ENCODE measurements at places on chromosomes 3 and 15.

DNA sequence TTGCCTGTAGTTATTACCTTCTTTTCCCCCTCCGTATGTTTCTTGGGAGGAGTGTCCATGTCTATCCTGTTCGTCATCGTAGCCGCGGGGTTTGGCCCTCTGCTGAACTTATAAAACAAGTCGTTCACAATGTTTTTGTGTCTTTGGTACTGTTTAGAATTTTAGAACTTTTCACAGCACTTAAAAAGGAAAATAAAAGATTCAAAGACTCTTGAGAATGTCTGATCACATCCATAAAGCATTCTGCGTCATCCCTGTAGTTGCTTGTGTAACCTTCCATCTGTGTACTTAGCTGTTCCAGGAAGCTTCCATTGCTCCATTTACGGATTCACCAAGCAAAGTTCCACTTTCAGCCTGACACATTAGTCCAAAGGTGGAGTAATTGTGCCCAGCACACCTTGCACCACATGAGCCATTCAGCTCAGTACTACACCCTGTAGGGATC lies 677.1 kb upstream of the NR2F2 start:
- no peak for DNase-seq

DNA sequence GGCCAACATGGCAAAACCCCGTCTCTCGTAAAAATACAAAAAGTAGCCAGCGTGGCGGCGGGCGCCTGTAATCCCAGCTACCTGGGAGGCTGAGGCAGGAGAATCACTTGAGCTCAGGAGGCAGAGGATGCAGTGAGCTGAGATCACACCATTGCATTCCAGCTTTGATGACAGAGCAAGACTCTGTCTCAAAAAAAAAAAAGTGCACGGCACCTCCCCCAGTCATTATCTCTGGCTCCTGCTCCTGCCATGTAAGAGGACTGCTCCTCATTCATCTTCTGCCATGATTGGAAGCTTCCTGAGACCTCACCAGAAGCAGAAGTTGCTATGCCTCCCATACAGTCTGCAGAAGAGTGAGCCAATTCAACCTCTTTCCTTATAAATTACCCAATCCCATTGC lies 4.0 kb upstream of the ALG1L2 start:
- DNase-seq = no peak

DNA sequence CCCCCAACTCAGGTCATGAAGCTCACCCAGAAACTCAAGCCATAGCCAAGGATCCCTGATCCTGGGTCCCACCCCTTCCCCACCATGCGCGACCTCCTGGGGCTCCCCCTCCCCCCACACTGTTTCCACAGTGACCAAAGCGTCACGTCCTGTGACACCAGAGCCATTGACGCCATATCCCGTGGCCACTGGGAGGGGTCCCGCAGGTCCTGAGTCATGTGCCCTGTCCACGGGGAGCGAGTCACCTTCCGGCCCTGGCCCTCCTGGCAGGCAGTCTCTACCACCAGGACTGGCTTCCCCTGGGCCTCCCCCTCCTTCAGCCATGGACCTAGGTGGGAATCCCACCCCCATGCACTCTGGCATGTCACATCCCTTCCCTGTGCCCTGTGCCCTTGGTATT lies 15.6 kb downstream of the SEMA3F start:
- DNase-seq = no peak

- no peak for DNase-seq
Measured at GRCh38 chr3:142846779-142847577, 41.9 kb downstream of the PCOLCE2 start.

DNA sequence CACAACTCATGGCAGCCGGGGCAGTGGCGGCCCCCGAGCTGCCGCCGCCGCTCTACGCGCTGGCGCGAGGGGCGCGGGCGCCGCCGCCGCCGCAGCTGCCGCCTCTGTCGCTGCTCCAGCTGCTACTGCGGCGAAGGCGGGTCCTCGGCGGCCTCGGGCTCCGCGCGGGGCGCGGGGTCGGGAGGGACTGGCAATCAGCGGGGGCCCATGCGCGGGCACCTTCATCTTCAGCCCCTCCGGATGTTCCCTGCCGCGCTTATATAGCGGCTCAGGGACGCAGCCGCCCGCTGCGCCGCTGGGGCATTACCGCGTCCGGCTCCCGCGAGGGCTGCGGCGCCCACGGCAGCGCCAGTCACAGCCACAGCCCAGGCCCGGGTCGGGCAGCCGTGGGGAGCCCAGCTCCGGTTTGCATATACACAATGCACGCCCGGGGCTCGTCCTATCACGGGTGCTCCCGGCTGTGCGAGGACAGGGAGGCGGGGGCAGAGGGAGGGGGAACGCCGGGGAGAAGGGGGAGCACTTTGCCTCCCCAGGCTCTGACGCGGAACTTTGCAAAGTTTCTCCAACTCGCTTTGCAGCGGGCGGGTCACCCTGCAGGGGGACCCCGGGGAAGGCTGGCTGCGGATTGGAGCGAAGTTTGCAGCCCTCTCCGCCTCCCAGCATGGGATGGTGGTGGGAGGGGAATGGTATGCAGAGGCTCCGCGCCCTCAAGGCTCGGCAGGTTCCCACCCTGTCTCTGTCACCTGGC lies at the start of gene VGLL3:
Gene VGLL3 (minus strand): TSS at position 416 of the 748 bp plus-strand sequence. CDS start 406 bp downstream, at position 10.
- no peak for DNase-seq

DNA sequence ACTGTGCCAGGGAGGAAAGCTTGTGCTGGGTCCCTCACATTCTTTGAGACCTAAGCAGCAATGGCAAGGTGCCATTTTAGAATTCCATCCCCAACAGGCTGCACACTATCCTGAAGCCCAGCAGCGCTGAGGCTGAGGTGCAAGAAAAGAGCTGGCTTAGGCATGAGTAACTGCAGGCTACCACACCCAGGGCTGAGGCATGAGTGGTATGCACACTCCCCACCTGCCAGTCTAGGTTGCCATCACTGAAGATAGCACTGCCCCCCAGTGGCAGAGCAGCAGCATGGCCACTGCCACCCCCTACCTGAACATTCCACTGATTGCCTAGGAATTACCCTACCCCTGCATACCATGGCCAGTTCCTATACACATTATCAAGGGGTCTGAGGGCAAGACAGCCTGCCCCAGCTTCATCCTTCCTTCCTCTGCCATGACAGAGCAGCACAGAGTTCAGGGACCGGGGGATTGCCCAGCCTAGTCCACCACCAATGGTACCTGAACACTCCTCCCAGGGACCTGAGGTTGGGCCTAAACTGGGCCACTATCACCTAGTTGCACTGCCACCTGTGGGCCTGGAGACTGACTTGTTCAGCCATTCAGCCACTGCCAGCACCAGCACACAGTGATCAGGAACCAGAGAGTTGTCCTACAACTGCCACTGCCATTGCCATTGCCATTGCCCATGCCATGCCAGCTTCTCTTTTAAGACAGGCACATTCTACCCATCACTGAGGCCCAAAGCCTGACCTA lies 129.8 kb downstream of the SATB1 start:
- peak; percentile 0 for DNase-seq

DNA sequence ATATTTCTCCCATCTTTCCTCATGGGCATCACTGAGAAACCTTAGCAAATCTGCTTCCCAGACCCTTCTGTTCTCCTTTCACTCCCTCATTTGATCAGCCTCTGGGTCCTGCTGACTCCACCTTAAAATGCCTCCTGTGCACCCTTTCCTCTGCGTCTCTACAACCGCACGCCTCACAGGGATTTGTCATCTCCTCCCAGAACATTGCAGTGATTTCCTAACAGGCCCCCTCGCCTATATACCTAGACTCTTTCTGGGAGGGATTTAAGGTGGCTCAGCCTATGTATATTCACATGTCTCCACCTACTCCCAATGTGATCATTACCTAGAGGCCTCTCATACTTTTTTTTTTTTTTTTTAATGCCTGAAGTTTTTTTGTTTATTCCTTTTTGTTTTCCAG lies 69.2 kb downstream of the LIPC start:
- DNase-seq = no peak
